Hepatocyte (in vitro differentiated cells): ENCODE measurements at places on chromosomes 3 and 15. TPM values are rescaled to one million over a fixed set of nuclear protein-coding genes. Genes with fewer than 3 reads are reported as not detected.
A peak's percentile ranks its signal among the peaks of the same experiment; 100 is the strongest.

- no peak overlapping the region for H3K27ac ChIP-seq
- no peak overlapping the region for H3K4me3 ChIP-seq
- no peaks in the 10 kb centered on the region for H3K27me3 ChIP-seq
- no peaks in the 10 kb centered on the region for H3K36me3 ChIP-seq
- DNase-seq, result no peak
These were observed 80.0 kb downstream of the THSD4 start for GRCh38 chr15:71195242-71195641.

DNA sequence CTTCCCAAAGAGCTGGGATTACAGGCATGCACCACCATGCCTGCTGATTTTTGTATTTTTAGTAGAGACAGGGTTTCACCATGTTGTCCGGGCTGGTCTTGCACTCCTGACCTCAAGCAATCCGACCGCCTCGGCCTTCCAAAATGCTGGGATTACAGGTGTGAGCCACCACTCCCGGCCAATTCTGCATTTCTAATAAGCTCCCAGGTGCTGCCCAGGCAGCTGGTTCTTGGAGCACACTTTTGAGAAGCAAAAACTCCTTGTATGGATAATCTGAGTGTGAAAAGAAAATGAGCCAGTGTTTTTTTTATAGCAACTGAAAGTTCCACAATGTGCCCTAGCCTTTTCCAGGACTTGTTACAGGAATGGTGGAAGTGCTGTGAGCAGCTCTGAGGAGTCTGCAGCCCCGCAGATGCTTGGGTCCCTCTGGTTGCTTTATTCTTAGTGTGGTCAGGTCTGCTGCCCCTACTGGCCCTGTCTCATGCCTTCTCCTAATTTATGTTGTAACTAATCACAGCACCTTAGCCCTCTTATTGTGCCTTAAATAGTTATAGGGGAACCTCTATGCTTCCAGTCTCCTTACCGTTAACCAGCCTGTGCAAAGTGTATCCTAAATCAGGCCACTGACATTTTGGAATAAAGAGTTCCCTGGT lies 13.5 kb upstream of the KCNAB1 start:
- H3K27me3 ChIP-seq, result no peaks in the 10 kb centered on the region
- no peak overlapping the region for H3K27ac ChIP-seq
- DNase-seq, result no peak
- no peaks in the 10 kb centered on the region for H3K4me1 ChIP-seq
- H3K36me3 ChIP-seq, result no peaks in the 10 kb centered on the region

- no peak overlapping the region for H3K27ac ChIP-seq
- H3K4me1 ChIP-seq, result peaks cover 9% of the 10 kb centered on the region
- H3K27me3 ChIP-seq, result peaks cover 25% of the 10 kb centered on the region
- no peaks in the 10 kb centered on the region for H3K36me3 ChIP-seq
- no peak overlapping the region for H3K4me3 ChIP-seq
- no peak for DNase-seq
These were observed 12.3 kb upstream of the PGPEP1L start for GRCh38 chr15:99019558-99020540.

- H3K4me1 ChIP-seq, result no peaks in the 10 kb centered on the region
- H3K4me3 ChIP-seq, result no peak overlapping the region
- peaks cover 5% of the 10 kb centered on the region for H3K27me3 ChIP-seq
- no peaks in the 10 kb centered on the region for H3K36me3 ChIP-seq
These were observed 7.5 kb downstream of the ADPRH start for GRCh38 chr3:119586733-119587172.

- no peak overlapping the region for H3K27ac ChIP-seq
- no peaks in the 10 kb centered on the region for H3K27me3 ChIP-seq
- no peaks in the 10 kb centered on the region for H3K36me3 ChIP-seq
- H3K4me1 ChIP-seq, result no peaks in the 10 kb centered on the region
- DNase-seq, result no peak
These were observed 25.5 kb upstream of the PTPRG start for GRCh38 chr3:61535826-61536225.

GRCh38 chr3:187798531-187799530 lies 53.6 kb upstream of the BCL6 start:
- no peaks in the 10 kb centered on the region for H3K27me3 ChIP-seq
- no peaks in the 10 kb centered on the region for H3K36me3 ChIP-seq
- no peak for DNase-seq
- no peaks in the 10 kb centered on the region for H3K4me1 ChIP-seq
- H3K4me3 ChIP-seq, result no peak overlapping the region

DNA sequence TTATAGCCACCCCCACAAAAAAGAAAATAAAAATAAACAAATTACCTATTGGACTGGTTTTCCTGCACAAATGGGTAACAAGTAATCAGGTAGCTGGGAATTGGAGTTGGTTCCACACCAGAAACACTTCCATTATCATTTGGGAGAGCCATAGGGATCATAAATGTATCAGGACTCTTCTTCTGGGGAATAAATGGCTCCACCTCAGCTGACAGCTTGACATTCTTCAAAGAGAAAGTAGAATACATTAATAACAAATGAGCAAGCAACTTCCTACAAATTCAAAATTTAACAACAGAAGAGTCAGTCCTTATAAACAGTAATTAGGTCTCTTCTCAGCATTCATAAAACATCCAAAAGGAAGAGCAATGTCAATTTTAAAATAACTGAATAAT lies 8.7 kb downstream of the SECISBP2L start:
- H3K36me3 ChIP-seq, result no peaks in the 10 kb centered on the region
- DNase-seq, result no peak
- no peaks in the 10 kb centered on the region for H3K27me3 ChIP-seq
- H3K4me1 ChIP-seq, result peaks cover 13% of the 10 kb centered on the region
- no peak overlapping the region for H3K4me3 ChIP-seq

- DNase-seq, result peak; percentile 19
- H3K27ac ChIP-seq, result peak overlapping the region; percentile 29
- peaks cover 5% of the 10 kb centered on the region for H3K4me1 ChIP-seq
- no peak overlapping the region for H3K4me3 ChIP-seq
These were observed 446.3 kb upstream of the NECTIN3 start for GRCh38 chr3:110625201-110625747.

DNA sequence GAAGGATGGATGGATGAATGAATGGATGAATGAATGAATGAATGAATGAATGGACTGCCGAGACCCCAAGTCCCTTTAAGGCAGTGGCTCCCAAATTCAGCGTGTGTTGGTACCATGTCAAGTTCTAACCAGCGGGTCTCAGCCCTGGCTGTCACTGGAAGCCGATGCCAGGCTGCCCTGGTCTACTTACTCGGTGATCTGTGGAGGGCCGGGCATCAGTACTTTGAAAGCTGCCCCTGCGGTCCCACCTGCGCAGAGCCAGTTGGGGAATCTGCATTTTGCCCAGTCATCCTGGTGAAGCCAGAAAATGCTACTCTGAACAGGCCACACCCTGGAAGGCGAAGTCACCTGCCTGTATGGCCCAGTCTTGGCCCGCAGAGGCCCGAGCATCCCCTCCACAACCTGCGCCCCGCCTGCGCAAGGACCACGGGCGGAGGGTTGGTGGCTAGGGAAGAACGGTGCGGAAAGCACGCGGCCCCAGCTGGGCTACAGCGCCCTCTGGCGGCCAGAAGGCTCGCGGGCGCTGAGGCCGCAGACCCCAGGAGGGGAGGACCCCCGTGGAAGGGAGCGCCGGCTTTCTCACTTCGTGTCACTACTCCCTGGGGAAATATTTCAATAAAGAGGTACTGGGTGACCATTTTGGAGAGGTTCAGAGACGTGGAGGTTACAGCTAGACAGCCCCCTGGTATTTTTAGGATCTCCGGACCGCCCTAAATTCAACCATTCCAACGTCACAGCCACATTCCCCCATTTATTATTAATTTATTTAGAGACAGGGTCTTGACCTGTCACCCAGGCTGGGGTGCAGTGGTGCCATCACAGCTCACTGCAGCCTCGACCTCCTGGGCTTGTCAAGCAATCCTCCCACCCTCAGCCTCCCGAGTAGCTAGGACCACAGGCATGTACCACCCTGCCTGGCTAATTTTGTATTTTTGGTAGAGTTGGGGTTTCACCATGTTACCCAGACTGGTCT lies 34.9 kb downstream of the PRKCD start:
- H3K4me3 ChIP-seq, result no peak overlapping the region
- H3K4me1 ChIP-seq, result no peaks in the 10 kb centered on the region
- no peak overlapping the region for H3K27ac ChIP-seq
- H3K27me3 ChIP-seq, result no peaks in the 10 kb centered on the region
- DNase-seq, result peak; percentile 77
- no peaks in the 10 kb centered on the region for H3K36me3 ChIP-seq

GRCh38 chr3:46078712-46079400 lies 51.6 kb upstream of the XCR1 start:
- peaks cover 7% of the 10 kb centered on the region for H3K4me1 ChIP-seq
- no peaks in the 10 kb centered on the region for H3K36me3 ChIP-seq
- no peak overlapping the region for H3K4me3 ChIP-seq
- DNase-seq, result peak; percentile 96

DNA sequence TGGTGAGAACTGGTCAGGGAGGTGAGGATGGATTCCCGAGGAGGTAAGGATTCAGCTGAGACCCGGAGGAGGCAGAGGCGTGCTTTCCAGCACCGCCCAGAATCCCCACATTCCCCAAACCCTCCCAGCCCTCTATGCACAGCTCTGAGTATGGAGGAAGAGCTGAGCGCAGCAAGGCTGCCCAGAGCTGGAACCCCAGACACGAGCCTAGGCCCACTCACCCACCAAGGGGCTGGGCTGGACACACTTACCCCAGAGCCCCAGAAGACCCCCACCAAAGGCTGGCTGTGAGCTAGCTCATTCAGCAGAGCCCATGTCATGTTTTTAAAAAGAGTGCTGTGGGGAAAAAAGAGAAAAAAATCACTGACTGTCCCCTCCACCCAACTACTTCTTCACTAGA lies 271.5 kb downstream of the XXYLT1 start:
- peaks cover 14% of the 10 kb centered on the region for H3K4me1 ChIP-seq
- DNase-seq, result no peak
- no peak overlapping the region for H3K27ac ChIP-seq
- H3K36me3 ChIP-seq, result no peaks in the 10 kb centered on the region

Gene FGD5
- polyA plus RNA-seq, result 2.2 and 3.3 TPM in 2 replicates

Gene PPP2R3A
- polyA plus RNA-seq, result 6.7 and 7.9 TPM in 2 replicates

Gene LPP
- 46.9 and 53.2 TPM in 2 replicates for polyA plus RNA-seq
